NCI-H1092 (cell line): ENCODE measurements at places on chromosomes 5 and 9.

DNA sequence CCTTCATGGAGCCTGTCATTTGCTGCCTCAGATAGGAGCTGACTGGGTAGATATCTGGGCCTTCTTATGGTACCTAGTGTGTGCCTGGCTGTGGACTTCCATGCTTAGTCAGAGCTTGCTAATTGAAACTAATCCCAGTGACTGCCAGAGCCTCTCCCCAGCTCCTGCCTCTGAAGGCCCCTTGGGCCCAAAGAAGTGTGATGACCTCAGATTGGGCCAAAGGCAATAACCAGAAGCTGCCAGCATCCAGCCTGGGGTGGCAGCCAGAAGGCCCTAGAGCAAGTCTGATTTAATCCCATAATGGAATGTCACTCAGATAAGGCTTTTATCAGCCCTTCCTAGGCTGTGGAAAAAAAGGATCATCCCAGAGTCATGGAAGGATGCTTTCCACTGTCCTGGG, 17.1 kb upstream of the CDC23 start:
- no peak for DNase-seq

DNA sequence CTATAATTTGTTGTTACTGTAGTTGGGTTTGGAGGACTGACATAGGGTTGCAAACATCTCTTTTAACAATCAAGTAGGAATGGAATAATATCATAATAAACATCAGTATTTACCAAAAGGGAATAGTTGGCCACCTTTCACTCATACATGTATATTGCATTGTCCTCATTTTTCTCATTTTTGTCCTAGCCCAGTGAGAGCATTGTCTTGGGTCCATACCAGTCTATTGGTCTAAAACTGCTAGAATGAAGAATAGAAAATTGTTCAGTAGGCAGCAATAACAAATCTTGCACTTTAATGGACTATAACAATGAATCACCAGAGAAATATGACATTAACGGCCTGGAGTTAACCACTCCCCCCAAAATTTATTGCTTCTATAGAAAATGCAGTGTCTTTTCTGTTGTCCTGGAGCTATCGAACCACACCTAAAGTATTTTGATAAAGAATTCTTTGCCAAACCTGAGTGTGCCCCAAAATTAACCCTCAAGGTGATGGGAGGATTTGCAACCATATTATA, 80.9 kb upstream of the IL33 start:
- no peak for DNase-seq

GRCh38 chr9:1115370-1115769, 65.2 kb downstream of the DMRT2 start:
- no peak for DNase-seq

GRCh38 chr5:135735831-135736230, 98.6 kb upstream of the SLC25A48 start:
- no peak for DNase-seq

- no peak for DNase-seq
Observed at GRCh38 chr9:132789719-132790118, 88.4 kb downstream of the AK8 start.

DNA sequence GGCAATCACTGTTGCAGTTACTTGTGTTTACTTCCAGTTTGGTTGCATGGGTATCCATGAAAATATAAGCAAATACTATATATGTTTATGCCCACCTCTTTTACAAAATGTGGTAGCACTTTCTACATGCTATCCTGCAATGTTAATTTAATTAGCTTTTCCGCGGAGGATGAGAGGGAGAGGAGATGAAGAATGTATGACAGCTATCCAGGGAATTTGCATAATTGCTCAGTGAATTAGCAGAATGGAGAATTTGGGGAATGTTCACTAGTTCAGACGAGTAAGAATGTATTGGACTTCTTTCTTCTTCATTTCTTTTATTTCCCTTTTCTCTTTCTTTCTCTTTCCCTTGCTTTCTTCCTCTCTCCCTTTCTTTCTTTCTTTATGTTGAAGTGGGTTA, 140.7 kb upstream of the SLC28A3 start:
- DNase-seq, result no peak

GRCh38 chr9:16071400-16071799, 518.6 kb downstream of the CCDC171 start:
- DNase-seq, result no peak

DNA sequence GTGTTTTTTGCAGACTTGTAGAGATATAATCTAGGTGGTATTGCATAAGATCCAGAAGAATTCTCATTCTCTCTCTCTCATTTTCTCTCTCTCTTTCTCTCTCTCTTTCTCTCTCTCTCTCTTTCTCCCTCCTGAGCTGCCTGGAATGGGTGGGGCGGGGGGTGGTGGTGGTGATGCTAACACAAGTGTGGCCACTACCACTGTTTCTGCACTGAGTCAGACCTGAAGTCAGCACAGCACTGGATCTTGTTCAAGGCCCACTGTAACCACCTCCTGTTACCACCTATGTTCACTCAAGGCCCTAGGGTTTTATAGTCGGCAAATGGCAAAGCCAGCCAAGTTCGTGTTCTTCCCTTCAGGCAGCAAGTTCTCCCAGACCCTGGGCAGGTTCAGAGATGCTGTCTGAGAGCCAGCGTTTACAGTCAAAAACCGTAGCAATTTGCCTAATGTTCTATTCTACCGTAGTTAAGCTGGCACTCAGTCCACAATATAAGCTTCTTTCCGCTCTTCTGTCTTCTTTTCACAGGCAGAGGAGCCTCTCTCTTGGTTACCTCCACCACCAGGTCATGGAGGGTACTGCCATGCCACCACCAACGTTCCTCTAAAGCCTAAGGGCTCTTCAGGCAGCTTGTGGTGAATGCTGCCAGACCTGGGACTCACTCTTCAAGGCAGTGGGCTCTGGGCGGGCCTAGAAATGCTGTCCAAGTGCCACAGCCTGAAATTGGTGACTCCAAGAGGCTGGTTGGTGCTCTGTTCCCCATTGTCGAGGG, 235.7 kb upstream of the PRR16 start:
- DNase-seq, result no peak

GRCh38 chr5:137935190-137935589, 45.9 kb downstream of the PKD2L2 start:
- DNase-seq, result no peak

DNA sequence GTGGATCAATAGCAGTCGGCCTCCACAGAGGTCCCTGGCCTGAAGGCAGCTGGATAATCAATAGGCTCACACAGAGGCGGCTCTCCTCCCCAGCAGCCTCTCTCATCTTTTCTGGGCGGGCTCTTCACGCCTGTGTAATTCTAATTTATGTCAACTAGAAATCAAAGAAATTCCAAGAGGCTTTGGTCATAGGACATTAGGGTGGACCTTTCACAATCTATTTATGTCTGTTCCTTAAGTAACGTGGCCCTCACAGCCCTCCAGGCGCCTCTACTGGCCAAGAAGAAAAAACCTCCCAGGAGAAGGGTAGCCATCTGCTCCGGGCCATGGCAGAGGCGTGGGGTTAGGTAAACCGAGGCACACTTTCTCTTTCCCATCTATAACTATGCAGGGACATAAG, 205.1 kb upstream of the EFNA5 start:
- DNase-seq, result no peak

- DNase-seq, result no peak
Observed at GRCh38 chr5:179373961-179374505, 28.8 kb upstream of the ADAMTS2 start.

DNA sequence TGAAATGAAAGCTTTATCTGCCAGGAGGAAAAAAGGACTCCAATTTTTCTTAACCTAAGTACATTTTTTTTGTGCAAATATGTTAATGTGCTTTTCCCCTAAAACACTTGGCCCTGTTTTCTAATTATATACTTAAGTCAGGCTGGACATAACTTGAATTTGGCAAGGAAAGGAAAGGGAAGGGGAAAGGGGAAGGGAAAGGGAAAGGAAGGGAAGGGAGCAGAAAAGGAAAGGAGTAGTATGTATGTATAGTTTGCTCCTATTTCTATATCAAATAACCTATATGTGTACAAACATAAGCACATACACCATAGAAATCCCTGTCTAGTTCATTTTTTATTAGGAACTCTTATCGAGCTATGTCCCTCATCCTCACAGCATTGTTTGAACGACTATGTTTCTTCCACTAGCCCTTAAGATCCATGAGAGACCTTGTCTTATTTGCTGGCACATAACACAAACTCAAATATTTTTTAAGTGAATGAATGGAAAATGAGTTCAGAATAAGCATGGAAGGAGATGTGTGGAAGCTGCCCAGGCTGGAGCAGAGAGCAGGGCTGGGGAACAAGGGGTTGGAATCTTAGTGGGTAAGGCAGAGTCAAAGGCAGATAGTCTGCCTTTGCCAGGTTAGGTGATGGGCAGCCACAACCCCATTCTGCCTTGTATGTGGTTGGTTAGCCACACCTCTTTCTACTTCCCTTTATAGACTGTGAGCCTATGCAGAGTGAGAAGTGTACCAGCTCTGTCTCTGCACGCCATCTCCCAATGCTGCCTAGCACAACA, 70.0 kb downstream of the KLHL3 start:
- no peak for DNase-seq

GRCh38 chr5:41940641-41941040, 15.6 kb downstream of the FBXO4 start:
- DNase-seq, result no peak

DNA sequence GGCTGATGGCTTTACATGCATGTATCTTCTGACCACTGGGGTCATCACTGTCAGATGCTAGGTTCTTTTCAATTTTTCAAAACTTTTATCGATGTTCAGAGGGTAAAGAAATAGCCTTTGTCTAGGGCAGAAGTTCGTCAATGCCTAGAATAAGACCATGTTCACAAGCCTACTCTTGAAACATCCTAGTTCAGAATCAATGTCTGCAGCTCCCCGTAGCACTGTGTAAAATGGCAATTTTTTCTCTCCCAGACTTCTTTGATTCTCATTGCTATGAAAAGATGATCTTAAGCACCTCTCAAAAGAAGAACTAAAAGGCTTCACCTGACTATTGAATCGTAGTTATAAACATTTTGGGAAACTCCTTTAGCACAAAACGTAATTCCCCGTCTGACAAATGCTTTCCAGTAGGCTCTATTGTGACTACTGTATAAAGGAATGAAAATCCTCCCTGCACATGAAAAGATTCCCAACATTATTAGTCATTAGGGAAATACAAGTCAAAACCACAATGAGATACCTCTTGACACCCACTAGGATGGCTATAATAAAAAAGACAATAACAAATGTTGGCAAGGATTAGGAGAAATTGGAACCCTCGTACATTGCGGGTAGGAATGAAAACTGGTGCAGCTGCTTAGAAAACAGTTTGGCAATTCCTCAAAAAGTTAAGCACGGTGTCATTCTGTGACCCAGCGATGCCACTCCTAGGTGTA, 263.5 kb downstream of the ARHGAP26 start:
- DNase-seq, result no peak

DNA sequence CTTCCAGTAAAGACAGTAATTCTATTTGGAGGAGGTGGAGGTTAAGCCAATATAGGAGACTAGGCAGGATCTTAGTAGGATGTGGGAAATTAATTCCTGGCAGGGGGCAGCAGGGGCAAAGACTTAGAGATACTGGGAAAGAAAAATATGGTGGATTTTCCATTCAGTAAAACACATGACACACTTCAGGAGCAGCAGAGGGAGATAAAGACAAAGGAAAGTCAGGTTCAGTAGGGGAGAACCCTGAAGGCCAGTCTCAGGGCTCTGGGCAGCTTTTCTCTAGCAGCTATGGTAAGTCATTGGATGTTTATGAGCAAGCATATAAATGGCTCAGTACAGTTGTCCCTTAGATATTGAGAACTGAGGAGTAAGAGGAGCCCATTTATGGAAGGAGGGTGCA, 105.5 kb downstream of the PJA2 start:
- no peak for DNase-seq

- no peak for DNase-seq
Observed at GRCh38 chr5:40958811-40959210, 49.5 kb downstream of the C7 start.

- DNase-seq, result no peak
Observed at GRCh38 chr5:4373051-4373820, 766.9 kb upstream of the ADAMTS16 start.

GRCh38 chr9:94144394-94144793, 60.1 kb downstream of the PTPDC1 start:
- no peak for DNase-seq
